Urothelium cell line (cell line): ENCODE measurements at places on chromosomes 13 and 19.
A peak's percentile ranks its signal among the peaks of the same experiment; 100 is the strongest.

GRCh38 chr19:43910884-43911283 lies 24.2 kb downstream of the ZNF45 start:
- no peak for DNase-seq

DNA sequence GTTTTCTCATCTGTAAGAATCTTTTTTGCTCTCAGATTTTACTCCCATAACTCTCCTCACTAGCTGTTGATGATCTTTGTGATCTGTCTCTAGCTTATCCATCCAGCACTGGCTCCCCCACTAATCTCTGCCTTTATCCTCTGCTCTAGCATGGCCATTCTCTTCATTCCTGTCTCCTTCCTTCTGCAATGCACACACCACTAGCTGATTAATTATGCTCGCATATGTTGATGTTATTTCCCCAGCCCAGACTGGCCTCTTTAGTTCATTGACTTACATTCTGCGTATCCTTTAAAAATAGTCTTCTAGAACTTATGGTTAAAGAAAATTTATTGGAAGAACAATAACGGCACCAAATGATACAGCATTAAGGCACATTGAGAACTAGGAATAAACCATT lies 52.5 kb downstream of the DGKH start:
- DNase-seq = no peak

GRCh38 chr13:99005609-99006008 lies 27.7 kb upstream of the DOCK9 start:
- no peak for DNase-seq

DNA sequence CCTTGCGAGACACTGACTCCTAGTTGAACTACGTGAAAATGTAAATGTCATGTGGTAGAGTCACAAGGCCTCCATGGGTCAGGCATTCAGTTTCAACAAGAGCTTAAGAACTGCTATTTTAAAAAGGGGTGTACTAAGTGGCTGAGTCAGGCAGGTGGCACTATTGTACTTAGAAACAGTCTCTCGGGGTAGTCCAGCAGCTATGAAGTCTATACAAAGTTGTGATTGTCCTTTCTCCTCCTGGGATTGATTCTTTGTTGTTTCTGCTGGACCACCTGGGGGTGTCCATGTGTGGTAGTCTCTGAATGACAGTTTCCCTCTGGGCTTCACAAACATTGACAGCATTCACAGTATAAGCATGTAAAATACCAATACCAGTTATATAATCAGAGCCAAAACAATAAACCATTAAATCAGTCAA lies 33.0 kb downstream of the UGGT2 start:
- peak; percentile 30 for DNase-seq

GRCh38 chr19:9406798-9407352 lies 28.5 kb downstream of the ZNF266 start:
- no peak for DNase-seq
